ENCODE measurements at places on chromosomes 4 and X.

DNA sequence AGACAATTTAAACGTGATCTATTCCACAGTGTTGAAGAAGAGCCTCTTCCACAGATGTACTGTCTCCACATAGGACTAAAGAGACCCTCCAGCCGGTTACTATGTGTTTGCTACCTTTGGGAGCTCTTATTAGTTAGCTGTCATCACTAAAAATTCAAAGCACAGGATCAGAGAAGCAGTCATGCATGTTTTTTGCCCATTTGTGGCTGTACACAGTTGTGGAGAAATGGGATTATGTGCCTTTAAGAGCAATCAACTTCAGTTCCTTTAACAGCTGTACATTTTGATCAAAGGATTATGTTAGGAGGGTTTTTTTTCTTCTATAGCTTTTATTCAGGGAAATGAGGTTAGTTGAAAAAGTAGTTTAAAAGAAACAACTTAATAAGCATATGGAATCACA is 149.0 kb upstream of the SPOCK3 start:
- no peak for DNase-seq

GRCh38 chr4:184790826-184791225 is 34.9 kb downstream of the ACSL1 start:
- no peak for DNase-seq

DNA sequence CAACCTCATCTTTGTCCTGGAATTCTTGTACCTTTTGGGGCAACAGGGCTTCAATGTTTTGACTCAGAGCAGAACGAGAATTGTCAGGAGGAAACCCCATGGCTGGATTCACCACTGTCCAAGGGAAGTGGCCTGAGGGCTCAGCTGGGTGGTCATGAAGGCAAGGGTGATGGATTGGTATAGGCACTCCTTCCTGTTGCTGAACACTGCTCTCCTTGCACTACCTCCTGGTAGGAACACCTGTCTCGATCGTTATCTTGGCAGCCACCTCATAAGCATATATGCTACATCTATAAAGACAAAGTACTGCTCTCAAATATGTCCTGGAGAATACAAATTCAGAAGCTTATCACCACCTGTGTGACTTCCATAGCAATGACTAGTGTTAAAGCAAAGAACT is 79.8 kb downstream of the CCNG2 start:
- DNase-seq: no peak

- no peak for DNase-seq
Measured at GRCh38 chrX:100289066-100289558, 121.0 kb downstream of the PCDH19 start.

GRCh38 chrX:44882635-44883034 is 9.6 kb downstream of the KDM6A start:
- no peak for DNase-seq

All from NCI-H2107 (cell line).